ENCODE measurements at places on chromosomes 6 and 20.

DNA sequence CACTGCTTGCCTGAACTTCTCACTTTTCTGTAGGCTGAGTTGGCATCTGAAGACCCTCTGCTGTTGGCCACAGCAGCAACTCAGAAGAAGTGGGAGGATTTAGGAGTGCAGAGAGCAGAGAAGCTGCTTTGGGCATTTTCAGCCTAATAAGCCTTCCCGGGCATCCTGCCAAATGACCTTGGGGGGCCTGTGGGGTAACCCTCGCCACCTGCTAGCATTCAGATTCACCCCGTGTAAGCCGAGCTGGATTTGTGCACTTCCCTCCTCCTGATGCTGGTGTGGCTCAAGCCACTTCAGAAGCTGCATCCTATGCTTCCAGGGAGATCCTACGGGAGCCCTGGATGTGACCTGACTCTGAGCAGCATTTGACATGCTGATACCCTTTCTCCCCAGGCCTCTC lies 114.8 kb downstream of the LRFN2 start:
- no peak for DNase-seq

- DNase-seq, result no peak
Observed at GRCh38 chr6:66961191-66961590, 1254.2 kb upstream of the EYS start.

GRCh38 chr6:20559924-20560551 lies 25.8 kb downstream of the CDKAL1 start:
- DNase-seq, result no peak

DNA sequence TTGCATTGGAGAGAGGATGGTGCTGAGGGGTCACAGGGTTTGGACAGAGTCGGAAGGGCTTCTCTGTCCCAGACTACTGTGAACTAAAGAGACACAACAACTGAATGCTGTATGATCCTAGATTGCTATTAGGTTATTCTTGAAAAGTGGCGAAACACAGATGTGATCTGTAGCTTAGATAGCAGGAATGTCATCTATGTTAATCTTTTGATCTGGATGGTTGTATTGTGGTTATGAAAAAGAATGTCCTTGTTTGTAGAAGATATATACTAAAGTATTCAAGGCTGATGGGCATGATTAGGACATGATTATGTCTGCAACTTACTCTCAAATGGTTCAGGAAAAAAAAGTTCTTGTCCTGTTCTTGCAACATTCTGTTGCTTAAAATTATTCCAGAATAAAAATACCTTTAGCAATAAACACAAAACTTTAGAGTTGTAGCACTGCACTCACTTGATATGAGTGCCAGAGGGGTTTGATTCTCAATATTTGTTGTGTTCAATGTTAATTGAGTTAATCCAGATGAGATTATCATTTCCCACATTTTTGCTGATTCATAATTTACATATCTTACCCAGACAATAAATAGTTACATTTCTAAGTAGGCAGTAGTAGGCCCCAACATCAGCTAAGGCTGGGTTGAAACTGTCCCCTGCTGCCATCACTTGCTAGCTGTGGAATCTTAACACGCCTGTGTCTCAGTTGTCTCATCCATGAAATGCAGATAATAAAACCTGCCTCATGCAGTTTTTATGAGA lies 645.2 kb downstream of the KIF16B start:
- DNase-seq, result no peak

GRCh38 chr20:40959325-40960092 lies 69.1 kb upstream of the TOP1 start:
- DNase-seq, result no peak

DNA sequence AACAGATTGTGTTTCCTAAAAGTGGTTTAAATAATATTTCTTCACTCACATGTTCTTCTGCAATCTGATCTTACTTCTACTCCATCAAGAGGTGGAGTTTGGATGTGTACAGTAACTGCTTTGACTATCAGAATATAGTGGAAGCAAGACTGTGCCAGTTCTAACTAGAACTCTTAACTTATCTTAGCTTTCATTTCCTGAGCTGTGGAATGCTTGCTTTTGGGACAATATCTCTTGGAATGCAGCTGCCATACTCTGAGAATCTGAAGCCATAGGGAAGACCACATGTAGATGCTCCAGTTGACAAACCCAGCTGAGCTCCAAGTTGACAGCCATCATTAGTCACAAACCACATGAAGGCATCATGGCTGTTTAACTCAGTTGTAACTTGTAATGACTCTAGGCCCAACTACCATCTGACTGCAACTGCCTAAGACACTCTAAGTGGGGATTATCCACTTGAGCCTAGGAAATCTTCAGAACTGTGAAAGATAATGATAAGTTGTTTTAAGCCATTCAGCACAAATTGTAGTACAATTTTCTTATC lies 40.8 kb upstream of the MAN1A1 start:
- no peak for DNase-seq

DNA sequence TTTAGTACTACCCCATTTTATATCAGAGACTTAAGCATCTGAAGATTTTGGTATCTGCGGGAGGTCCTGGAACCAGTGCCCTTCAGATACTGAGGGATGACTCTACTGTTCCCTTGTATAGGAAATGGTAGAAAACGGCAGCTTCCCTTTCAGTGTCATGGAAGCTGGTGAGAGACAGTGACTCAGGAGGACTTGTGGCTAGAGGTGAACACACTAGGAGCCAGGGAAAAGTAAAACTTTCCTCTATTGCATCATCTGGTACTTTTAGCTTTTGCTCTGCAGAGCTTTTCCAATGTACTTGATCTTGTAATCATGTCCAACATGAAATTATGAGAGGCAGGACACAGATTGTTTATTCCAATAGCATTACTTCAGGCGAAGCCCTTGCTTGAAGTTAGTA lies 45.0 kb downstream of the RNF144B start:
- DNase-seq, result no peak

- no peak for DNase-seq
Observed at GRCh38 chr6:135328136-135328535, 147.0 kb downstream of the MYB start.

DNA sequence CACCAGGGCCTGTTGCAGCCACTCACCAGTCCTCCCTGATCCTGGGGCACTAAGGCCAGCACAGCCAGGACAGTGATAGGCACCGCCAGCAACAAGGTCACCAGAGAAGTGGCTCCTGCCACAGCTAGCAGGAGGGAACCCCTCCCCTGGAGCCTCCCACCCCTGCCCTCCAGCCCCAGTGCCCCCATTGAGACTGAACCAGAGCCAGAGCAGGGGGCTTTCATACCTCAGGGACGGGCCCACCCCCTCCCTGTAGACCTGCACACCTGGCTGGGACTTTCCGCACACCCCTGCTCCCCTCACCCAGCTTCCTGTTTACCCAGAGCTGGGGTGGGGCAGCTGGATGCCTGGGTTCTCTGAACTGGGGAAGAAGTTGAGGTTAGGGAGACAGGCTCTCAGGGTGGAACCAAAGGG lies at the start of gene LTB:
TSS of gene LTB (minus strand) at position 195 of the 414 bp plus-strand sequence. CDS start at position 188, 7 bp downstream.
- no peak for DNase-seq

DNA sequence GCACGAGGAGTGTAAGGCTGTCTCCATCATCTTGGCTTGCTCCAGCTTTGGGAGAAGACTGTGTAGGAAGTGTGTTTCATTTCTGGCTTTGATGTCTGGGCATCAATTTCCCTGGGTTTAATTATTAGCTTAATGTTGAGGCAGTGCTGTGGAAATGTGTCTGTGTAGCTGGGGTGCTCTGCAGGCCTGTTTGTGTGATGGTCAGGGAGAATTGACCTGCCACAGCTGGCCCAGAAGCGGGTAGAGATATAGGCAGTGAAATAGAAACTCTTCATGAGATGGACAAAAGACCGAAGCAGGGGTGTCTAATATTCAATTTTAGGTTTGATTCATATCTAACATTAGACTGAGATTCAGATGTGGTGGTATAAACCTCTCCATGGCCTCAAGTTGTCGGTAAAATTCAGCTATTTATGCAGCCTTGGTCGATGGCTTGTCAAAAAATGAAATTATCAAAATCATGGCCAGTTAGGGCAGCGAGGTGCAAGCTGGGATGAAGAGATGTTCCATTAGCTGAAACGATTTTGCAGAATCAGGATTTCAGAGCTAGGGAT lies 95.3 kb upstream of the SNX9 start:
- no peak for DNase-seq

- no peak for DNase-seq
Observed at GRCh38 chr6:4873928-4874327, 97.7 kb downstream of the CDYL start.

- DNase-seq, result peak; percentile 95
Observed at GRCh38 chr20:1434571-1435336, 31.9 kb downstream of the NSFL1C start.

DNA sequence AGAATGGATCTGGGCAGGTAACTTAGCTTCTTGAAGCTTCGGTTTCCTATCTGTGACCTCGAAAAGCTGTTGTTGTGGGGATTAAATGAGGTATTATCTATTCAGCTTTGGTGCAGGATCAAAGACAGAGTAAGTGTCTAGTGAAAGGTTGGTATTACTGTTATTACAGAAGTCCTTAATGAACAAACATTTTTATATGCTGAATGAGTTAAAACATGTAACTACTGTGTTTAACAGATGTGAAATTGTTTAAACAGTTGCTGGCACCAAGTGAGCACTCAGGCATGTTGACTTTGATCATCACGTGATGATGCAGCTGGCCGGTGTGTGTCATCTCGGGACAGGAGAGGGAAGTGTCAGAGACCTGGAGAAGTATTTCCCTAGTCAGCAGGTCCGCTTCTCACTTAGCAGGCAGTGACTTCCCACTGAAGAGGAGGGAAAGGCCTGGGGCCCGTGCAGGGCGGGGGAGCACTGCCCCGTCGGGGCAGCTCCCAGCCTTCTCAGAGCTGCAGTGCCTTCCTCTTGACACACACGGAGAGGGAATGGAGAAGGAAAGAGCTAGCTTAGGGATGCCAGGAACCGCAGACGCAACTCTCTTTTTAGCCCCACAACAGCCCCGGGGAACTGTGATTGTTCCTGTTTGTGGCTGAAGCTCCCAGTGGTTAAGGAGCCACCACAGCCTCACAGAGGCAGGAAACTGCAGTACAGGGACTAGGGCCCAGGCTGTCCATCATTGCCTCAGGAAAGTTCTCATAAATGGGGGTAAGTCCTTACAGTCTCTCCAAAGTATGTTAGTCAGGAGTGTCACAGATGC lies 18.0 kb downstream of the TUBB2A start:
- DNase-seq, result peak; percentile 85

GRCh38 chr20:3705491-3705969 lies 6.9 kb downstream of the SIGLEC1 start:
- DNase-seq, result no peak

GRCh38 chr6:156779206-156780094 lies 2.3 kb downstream of the ARID1B start:
- no peak for DNase-seq

DNA sequence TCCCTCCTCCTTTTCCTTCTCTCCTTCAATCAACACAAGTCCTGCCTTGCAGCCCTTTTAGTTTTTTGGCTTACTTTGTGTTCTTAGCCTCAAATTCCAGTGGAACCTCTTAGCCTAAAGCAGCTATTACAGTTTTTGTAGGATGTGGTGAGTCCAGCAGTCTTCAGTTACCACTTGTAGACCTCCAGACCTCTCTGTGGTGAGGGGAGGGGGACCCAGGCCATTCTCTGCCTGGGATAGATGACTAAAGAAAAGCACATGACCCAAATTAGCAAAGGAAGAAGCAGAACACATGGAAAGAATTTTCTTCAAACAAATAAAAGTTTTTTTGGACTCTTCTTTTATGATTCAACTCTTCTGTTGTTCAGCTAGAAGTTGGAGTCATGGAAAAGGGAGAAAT lies 246.5 kb downstream of the HAO1 start:
- DNase-seq, result no peak

- DNase-seq, result no peak
Observed at GRCh38 chr6:132495604-132496079, 17.3 kb downstream of the STX7 start.

- DNase-seq, result peak; percentile 68
Observed at GRCh38 chr6:132687306-132687705, 26.5 kb downstream of the VNN1 start.
